Anterior cingulate cortex (tissue), 58 donors: ENCODE measurements at places on chromosomes 7 and 10.

- no peak for DNase-seq
Measured at GRCh38 chr7:134768243-134768642, 11.2 kb upstream of the CALD1 start.

GRCh38 chr7:48971173-48971572 lies 46.8 kb downstream of the CDC14C start:
- DNase-seq: no peak

DNA sequence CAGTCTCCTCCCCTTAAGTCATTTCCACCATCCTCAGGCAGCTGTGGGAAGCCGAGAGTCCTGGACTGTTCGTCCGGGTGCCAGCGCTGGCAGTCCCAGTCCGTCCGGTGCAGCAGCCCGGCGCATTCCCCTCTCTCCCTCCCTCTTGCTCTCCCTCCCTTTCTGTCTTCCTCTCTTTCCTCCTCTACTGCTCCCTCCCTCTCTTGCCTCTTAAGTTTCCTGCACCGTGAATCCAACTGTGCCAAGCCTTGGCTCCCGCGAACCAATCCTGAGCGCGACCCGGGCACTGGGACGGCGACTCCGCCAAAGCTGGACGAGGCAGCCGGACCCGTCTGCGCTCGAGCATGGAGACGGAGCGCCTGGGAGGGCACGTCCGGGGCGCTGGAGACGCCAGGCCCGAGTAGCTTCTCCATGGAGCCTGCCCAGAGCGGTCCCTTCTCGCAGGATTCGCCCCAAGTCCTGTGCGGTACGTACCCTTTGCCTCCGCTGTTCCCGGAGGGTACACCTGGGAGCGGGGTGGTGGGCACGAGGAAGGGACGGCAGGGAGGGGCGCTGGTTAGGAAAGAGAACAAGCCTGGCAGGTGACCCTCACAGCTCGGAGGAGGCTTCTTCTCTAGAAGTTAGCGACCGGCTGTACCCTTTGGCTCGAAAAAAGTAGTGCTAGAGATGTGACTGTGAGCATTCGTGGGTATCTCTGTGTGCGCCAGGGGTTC lies 1.0 kb downstream of the NXPH1 start:
- no peak for DNase-seq

DNA sequence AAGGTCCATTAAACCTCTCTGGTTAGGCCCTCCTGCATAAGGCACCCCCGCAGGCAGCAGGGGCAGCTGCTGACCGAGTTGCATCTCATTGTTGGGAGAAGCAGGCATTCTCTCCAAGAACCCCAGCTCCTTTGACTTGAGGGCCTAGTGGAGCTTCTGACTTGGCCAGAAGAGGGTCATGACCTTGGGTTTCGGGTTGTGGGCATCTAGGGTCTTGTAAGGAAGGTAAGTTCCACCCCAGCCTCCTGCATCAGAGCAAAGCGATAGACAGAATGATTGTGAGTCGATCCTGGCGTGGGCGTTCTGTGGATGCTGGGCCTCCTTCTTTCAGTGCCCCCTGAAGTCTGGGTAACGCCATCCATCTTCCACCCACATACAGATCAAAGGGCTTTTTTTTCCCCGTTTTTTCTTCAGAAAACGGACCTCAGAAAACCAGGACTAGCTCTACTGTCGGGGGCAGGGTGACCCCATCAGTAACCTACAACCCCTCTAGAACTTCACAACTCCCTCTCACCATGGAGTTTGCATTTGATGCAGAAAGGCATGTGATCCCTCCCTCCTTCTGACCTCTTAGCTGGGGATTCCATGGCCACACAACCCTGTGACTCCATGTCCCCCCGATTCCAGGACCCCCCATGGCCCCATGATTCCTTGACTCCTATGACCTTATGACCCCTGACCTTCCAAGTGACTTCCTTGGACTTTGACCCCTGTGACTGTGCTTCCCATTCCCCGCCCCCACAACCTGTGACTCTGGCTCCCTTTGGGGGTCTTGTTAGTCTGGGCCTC lies 3.0 kb downstream of the SEMA4G start:
- no peak for DNase-seq

DNA sequence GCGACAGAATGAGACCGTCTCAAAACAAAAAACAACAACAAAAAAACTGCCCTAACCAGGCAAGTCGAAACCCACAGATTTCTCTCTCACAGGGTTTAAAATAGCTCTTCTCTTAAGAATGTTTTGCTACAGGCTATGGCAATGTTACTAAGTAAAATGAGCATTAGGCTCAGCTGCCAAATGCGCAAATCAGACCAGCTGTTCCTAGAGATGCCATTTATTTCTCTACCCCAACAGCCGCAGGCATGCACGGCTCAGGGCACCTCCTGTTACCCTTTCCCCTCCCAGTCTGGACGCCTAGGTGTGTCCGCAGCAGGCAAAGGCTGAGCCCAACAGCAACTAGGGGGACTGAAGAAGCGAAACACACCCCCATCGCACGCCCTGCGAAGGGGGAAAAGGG lies 168.3 kb upstream of the MBL2 start:
- no peak for DNase-seq

- no peak for DNase-seq
Measured at GRCh38 chr7:93913197-93913596, 6.8 kb downstream of the GNGT1 start.

- no peak for DNase-seq
Measured at GRCh38 chr7:114645451-114645850, 230.8 kb downstream of the FOXP2 start.
